Eye (tissue), 1 donor: ENCODE measurements at places on chromosomes 3 and 15.

GRCh38 chr3:120052677-120053076, 41.6 kb downstream of the GSK3B start:
- no peak for DNase-seq

DNA sequence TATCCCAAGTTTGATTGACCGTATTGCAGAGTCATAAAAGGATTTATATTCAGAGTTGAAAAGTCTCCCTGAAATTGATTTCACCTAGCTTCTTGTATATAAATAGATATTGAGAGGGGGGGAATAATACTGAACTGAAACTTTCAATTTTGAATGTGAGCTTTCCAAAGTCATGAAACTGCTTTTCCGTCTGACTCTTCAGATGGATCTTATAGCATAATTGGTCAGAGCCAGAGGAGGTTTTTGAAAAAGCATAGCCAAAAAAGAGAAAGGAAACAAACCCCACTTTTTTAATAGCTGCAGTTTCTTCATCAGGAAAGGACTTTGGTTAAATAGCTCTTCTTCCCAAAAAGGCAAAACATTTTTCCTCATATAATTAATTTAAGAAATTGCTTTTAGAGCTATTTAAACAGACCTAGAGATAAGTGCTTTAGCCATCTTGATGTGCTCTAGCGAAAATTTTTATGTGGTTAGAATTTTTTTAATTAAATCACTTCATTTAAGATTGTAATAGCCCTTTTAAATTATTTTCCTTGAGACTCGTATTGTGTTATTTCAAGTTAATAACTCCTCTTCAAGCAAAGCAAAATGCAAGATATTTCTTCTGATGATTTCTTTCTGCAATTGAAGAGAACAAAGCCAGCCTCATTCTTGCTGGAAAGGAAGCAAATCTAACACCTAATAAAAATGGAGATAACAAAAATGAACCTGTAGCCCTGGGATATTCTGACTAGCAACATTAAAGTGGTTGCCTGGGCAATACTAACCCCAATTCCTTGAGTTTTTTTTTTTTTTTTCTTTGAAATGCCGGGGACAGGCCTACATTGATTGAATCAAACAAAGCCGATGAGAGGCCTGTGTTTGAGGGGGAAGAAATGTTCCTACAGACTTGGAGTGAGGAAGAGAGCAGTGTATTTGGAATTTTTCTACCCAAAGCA, 173.6 kb downstream of the PTPRG start:
- DNase-seq = peak; percentile 34

DNA sequence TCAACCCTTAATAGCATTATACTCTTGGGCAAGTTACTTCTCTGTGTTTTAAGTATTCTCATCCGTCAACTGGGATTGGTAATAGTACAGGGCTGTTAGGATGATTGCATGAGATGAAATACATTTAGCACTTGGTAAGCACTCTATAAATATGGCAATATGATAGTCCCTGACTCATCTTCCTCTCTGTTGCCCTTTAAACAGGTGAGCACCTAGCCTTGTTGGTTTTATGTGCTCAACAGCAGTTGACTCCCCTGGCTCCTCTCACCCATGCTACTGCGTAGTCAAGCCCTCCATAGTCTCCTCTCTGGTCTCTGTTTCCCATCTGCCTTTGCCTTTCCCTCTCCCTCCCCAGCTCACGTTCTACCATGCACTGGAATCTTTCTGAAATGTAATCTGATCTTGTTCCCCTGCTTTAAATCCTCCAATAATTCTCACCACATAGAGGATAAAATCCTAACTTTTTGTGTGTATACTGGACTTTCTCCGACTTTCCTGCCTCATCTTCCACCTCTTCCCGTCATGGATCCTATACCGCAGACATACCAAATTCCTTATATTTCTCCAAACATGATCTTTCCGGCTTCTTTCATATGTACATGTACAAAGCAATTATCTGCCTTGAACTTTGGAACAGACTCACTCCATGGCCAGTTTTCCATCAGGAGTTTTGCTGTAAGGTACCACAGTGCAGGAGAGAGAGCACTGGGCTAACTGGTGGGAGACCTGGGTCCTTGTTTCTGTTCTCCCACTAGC, 42.3 kb downstream of the FSD2 start:
- DNase-seq = no peak

DNA sequence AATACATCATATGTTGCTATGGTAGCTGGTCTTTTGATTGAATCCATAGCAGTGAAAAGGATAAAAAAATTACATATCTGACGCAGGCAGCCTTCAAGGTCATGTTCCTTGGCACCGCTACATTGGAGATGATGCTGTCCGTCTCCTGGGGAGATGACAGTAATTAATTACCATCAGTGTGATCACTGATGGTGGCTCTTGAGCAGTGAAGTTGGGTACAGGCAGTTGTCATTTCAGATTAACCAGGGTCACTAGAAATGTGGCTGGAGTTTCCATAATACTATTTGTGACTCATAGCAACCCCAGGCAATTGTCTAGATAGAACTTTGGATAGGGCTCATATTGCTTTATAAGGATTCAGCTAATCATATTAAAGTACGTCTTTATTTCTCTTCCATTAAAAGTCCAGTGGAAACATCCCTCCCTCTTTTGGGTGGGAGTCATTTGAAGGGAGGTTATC, 136.3 kb downstream of the THSD4 start:
- peak; percentile 59 for DNase-seq

GRCh38 chr3:132892956-132893355, 145.2 kb upstream of the TMEM108 start:
- DNase-seq = no peak

DNA sequence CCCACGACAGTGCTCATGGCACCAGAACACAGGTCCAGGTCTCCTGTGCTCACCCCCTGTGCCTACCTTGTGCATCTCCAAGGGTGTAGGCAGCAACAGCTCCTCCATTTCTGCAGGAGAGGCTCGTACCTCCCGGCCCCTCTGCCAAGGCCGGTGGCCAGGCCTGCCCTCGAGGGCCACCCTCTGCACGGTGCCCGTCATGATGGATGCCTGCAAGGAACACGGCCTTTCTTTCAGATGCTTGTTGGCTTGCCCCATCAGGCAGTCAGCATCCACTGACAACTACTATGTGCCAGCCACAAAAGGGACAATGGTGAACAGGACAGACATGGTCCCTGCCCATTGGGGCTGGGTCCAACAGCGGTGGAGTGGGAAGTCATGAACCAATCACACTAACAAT, 43.8 kb downstream of the GRIP2 start:
- no peak for DNase-seq

DNA sequence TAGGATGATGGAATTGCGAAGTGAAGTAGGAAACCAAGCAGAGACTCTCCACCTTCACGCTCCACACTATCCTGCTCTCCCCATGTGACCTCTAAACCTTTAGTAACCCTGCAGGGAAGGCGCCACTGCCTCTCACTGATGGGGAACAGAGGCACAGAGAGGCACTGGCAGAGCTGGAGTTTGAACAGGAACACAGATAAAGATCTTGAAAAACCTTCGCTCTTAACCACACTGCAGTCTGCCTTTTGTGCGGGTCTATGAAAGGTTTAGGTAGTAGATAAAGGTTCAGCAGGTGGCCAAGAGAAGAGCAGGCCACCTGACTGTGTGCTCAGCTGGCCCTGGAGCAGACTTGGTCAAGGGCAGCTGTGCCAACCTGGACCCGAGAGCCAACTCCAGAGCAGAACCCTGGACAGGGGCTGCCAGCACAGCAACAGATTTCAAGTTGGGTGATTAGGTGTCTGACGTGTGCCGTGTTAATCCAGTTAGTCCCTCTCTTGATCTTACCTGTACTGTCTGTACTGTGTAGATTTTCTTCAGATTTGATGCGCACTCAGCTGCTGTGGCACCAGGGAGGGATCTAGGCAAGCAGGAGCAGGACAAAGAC, 15.2 kb downstream of the EIF4E3 start:
- DNase-seq = no peak

- peak; percentile 14 for DNase-seq
Observed at GRCh38 chr3:12143949-12144504, 14.7 kb downstream of the TIMP4 start.

GRCh38 chr3:124351430-124352148, 359.7 kb upstream of the ROPN1 start:
- peak; percentile 87 for DNase-seq

DNA sequence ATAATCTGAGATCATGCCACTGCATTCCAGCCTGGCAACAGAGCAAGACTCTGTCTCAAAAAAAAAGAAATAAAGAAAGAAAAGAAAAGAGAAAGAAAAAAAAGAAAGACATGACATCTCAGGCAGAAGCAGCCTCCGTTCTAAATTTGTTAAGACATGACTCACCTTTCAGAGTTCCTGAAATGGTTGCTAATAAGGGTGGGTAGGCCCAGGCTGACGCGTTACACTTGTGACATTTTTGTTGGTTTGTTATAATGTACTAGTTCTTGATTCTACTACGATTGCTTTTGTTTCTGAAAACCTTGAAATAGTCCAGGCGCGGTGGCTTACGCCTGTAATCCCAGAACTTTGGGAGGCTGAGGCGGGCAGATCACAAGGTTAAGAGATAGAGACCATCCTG, 21.0 kb downstream of the SLC25A20 start:
- no peak for DNase-seq

DNA sequence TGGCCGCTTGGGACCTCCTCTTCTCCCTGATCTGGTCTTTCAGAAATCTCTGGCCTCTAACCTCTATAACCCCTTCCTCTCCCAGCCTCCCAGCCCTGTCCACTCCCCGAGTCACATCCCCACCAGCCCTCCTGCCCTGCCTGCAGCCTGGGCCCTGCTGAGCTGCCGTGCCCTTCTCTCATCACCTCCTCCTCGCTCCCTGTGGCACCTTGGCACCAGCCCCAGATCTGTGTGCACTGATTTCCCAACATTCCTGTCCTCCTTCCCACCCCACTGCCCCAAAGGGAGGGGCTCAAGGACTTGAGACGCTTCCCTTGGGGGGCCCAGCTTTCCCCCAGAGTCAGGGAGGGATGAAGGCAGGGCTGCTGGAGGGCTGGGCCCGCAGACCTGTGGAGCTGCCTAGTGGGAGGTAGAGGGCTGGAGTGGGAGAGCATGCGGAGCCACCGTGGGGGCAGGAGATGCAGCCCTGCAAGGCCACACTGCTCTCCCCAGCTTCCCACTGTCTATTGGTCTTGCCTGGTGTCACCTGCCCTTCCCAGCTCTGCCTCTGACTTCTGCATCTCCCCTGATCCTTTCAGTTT, 42.7 kb downstream of the EXOG start:
- DNase-seq = no peak

GRCh38 chr3:170207717-170208116, 14.5 kb upstream of the PRKCI start:
- DNase-seq = no peak

- no peak for DNase-seq
Observed at GRCh38 chr3:136186344-136186743, 9.8 kb downstream of the MSL2 start.

GRCh38 chr3:151410891-151411559, 26.5 kb upstream of the P2RY12 start:
- no peak for DNase-seq

DNA sequence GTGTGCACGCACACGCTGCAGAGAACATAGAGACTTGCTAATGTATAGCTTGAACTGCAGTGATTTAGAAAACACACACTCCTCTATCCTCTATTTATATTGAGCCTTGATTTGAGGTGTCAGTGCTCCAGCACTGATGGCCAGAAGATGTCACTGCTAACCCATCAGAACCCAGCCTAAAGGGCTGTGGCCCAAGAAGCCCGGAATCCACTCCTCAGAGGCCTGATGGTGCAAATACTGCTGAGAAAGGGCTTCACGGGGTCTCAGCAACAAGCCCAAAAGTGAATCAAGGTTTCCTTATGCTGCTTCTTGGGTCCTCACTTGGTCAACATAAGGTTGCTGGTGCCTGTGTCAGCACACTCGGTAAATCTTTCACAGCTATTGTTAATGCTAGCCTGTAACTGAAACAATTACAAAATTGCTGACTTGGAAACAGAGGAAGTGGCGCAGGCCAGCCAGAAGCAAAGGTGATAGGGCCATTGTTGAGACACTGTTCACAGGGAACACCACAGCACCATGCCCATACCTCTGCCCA, 60.3 kb downstream of the HEG1 start:
- peak; percentile 87 for DNase-seq

DNA sequence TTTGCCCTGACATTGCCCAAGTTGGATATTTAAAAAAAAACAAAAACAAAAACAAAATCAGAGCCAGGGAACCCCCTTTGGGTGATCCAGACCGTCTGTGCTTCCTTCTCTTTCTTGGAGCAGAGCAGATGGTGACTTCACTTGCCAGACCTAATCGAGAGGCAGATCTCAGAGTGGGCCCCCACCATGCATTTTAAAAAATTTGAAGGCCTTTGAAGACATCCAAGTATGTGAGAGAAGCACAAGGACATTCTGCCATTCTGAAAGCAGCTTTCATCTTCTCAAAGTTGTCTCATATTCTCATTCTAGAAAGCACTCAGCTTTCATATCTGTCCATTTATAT, 93.3 kb downstream of the SV2B start:
- no peak for DNase-seq

DNA sequence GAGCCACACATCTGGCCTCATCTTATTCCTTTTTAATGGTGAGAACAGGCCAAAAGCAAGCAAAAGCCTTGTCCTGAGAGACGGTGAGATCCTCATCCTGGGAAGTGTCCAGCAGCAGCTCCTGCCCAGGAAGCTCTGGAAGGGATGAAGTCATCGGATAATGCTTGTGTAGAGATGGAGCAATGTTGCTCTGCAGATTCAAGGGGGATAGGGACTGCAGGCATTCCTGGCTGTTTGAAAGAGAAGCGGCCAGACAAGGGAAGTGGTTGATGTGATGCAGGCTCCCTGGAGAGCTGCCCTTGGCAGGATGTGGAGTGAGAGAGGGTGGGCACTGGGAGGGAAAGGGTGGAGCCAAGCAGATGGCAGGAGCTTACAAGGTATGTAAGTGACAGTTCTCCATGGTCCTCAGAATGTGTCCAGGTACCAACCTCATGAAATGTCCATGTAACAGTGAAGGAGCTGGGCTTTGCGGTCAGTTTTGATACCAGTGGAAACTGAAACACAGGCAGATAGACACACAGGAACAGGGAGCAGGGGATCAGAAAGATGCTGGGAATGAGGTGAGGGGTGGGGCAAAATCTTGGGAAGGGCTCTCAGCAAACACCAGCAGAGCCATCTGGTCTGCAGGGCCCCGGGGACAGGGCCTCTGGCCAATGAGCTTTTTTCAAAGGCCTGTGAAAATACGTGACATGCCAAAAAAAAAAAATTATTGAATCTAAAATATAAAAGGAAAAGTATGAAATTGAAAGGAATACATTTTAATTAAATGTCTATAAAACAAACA, 32.2 kb upstream of the LACTB start:
- peak; percentile 67 for DNase-seq

DNA sequence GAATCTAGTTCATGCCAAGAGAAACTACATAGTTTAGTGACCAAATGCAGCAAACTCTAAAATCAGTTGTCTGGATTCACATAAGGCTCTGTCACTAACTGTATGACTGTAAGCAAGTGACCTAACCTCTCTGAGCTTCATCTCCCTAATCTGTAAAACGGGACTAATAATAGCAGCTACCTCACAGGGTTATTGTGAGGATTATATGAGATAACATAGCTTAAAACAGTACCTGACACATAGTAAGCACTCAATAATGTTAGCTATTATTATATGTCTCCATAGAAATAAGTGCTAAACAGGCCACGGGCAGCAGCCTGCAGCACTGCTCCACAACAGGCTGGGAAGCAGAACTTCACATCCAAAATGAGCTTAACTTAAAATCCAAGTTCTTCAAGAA, 30.2 kb downstream of the NPTN start:
- DNase-seq = no peak

GRCh38 chr15:34865531-34865930, 70.2 kb upstream of the ACTC1 start:
- no peak for DNase-seq

GRCh38 chr3:155065537-155065936, 14.6 kb upstream of the MME start:
- DNase-seq = no peak
